Fibroblast of villous mesenchyme (primary cell): ENCODE measurements at places on chromosomes 1 and 21. TPM values are rescaled to one million over a fixed set of nuclear protein-coding genes. Genes with fewer than 3 reads are reported as not detected.

GRCh38 chr1:202568410-202568809 lies 141.8 kb downstream of the SYT2 start:
- DNase-seq: no peak

- no peak for DNase-seq
Measured at GRCh38 chr1:95072117-95072516, 634 bp downstream of the ALG14 start.

DNA sequence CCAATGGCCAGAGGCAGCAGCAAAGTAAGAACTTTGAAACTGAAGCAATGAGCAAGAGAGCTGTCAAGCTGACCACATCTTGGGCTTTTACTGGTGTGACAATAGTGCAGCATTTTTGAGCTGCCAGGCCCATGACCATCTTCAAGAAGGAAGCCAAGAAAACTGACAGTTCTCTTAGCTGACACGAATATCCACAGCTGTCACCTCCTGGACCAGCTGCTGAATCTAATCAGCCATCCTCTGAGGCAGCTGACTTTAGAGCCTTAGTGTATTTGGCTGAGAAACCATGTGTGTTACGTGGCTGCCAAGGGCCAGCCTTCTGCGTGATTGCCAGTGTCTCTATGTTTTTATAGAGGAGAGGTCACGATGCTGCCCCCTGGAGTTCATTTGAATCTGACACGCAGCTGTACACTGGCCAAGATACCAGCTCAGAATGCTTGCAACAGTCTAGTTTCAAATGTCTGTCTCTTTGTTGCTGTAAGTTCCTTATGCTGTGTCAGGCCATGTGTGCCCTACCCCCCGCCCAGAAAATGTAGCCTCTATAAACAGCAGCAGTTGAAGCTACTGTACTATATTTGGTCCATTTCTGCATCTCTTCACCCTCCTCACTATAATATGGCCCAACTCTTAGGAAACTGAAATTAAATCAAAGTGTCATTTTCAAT lies 39.7 kb downstream of the PALMD start:
- DNase-seq: peak; percentile 85

The OLFML2B gene
- 4.8 and 5.2 TPM in 2 replicates for total RNA-seq
